ENCODE measurements at places on chromosomes 3 and 15.

- no peak for DNase-seq
Measured at GRCh38 chr15:29208836-29209235, 60.8 kb downstream of the NSMCE3 start.

DNA sequence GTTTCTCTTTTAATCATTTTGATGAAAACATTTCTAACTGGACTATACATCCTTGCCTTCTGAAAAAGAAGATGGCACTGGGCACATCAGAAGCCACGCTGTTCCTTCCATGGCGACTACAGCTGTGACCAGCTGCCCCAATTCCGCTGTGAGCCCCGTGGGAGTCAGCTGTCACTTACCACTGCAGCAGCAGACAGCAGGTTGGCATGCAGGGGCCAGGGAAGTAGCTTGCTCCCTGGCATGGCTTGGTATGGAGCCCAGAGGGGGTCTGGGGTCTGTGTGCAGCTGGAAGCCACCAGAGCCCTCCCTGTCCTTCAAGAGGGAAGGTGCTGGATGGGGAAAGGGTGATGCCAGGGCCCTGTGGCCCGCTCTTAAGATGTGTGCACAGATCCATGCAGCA lies 4.5 kb upstream of the ZXDC start:
- no peak for DNase-seq

- no peak for DNase-seq
Measured at GRCh38 chr15:60994963-60995475, 234.1 kb downstream of the RORA start.

GRCh38 chr15:70118599-70118998 lies 20.9 kb upstream of the TLE3 start:
- no peak for DNase-seq

- no peak for DNase-seq
Measured at GRCh38 chr3:190534986-190535385, 21.1 kb downstream of the IL1RAP start.

- peak; percentile 48 for DNase-seq
Measured at GRCh38 chr15:57323806-57324589, 52.3 kb upstream of the CGNL1 start.

DNA sequence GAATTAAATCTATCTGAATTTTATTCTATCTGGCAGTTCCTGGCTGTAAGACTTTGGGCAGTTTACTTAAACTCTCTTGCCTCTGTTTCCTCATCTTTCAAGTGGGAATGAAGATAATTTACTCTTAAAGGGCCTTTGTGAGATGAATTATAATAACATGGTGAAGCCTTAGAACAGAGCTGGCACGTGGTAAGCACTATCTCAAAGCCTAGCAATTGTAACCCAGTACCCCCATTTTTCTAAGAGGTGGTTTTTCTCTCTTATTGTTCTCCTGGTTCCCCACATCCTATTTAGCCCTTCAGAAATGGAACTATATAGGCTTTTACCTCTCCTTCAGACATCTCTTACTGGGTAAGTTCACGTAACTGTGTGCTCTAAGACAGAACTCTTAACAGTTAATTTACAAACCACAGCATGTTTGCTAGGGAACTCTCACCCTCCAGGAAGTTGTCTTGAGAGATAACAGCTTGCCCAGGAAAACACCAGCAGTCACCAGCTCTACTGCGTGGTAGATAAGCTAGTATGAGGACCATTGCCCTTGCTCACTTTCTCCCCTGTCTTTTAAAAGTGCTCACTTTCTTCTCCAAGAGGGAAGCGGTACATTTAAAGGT lies 12.3 kb upstream of the CRBN start:
- DNase-seq = no peak

GRCh38 chr3:64739971-64740631 lies 52.3 kb upstream of the ADAMTS9 start:
- DNase-seq = no peak
